Camera-type eye (tissue), 1 donor: ENCODE measurements at places on chromosomes 12 and 14. TPM values are rescaled to one million over a fixed set of nuclear protein-coding genes. Genes with fewer than 3 reads are reported as not detected.

Gene PTPRR
- total RNA-seq: 18.5 TPM

Gene IL23A
- 0.71 TPM for total RNA-seq

Gene RPL10L
- not detected for total RNA-seq

Gene KRT6B
- 1.2 TPM for total RNA-seq

Gene KITLG
- 38.0 TPM for total RNA-seq

Gene RD3L
- total RNA-seq: 12.0 TPM

Gene SERPINA3
- 0.99 TPM for total RNA-seq

Gene SSTR1
- 3.2 TPM for total RNA-seq

Gene WNT1
- not detected for total RNA-seq

Gene LAG3
- 0.60 TPM for total RNA-seq

Gene CCDC197
- not detected for total RNA-seq

Gene BRI3BP
- 8.0 TPM for total RNA-seq

Gene COPS7A
- 47.9 TPM for total RNA-seq

Gene C1QL4
- 0.55 TPM for total RNA-seq

Gene HOXC11
- not detected for total RNA-seq

Gene ERGIC2
- 77.4 TPM for total RNA-seq

Gene TMEM119
- 51.7 TPM for total RNA-seq

Gene TMEM132C
- 15.1 TPM for total RNA-seq

Gene CRACR2A
- 2.7 TPM for total RNA-seq

Gene RND1
- 2.3 TPM for total RNA-seq

Gene CLEC9A
- 0.27 TPM for total RNA-seq

Gene PPP1R36
- total RNA-seq: 1.5 TPM

Gene B3GNT4
- total RNA-seq: 0.88 TPM

Gene VRTN
- not detected for total RNA-seq

Gene CD163
- 7.3 TPM for total RNA-seq

Gene ATXN3
- 92.9 TPM for total RNA-seq

Gene TAS2R19
- total RNA-seq: 42.2 TPM

Gene CLEC12A
- total RNA-seq: 3.4 TPM

Gene MSI1
- total RNA-seq: 121 TPM

Gene MIP
- total RNA-seq: 303 TPM

Gene GPR84
- 0.16 TPM for total RNA-seq

Gene TMCC3
- total RNA-seq: 10.1 TPM

Gene MMP14
- total RNA-seq: 148 TPM

Gene FAM90A1
- total RNA-seq: 0.16 TPM

Gene OVCH1
- 0.33 TPM for total RNA-seq

Gene INHBE
- not detected for total RNA-seq

Gene CLEC2A
- total RNA-seq: 1.1 TPM

Gene DNAI7
- 7.8 TPM for total RNA-seq

Gene ALX1
- 13.0 TPM for total RNA-seq

Gene KRT2
- not detected for total RNA-seq

Gene SLC8B1
- total RNA-seq: 18.6 TPM

Gene KLRK1
- total RNA-seq: 1.2 TPM

Gene SPTB
- 25.2 TPM for total RNA-seq

Gene SDR9C7
- 0.38 TPM for total RNA-seq

Gene FZD10
- total RNA-seq: 4.5 TPM

Gene ACSM4
- not detected for total RNA-seq
